ENCODE measurements at places on chromosomes 7 and 10.

- no peak for DNase-seq
Observed at GRCh38 chr7:151752816-151753595, 123.9 kb downstream of the PRKAG2 start.

DNA sequence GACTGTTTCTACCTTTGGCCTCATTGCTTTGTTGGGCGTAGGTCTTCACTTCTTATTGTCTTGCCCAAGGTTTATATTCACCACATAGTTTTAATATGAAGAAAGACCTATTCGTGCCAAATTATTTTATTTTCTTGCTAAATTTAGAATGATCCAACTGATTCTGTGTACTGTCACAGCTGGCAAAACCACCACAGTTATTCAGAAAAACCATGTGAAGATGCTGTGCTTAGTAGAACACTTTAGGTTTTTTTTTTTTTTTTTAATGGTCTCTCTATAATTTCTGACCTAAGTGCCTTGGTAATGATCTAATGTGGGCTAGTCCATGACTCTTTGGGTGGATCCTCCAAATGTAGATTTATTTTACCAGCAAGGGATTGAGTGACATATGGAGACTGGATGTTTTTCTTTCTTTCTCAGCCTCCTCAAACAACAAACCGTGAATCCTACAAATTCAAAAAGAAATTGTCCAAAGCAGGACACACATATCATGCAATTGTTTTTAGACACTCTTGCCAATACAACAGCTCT is 243.8 kb downstream of the DYNC1I1 start:
- DNase-seq: no peak

DNA sequence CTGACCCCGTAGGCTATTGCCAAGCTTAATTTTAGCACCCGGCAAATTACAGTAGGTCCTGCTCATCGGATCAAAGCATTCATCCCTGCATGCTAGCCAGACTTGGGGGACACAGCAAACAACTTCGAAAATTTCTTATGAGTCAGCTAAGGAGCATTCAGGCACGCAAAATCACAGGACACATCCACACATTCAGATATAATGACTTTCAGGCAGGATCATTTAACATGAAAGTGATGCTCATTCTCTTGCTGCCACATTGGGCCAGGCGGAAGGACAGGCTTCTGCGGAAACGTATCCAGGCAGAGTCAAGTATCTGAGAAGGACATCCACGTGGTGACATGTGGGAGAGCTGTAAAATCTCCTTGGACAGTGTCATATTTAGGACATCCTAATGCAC is 474.0 kb upstream of the NRP1 start:
- no peak for DNase-seq

DNA sequence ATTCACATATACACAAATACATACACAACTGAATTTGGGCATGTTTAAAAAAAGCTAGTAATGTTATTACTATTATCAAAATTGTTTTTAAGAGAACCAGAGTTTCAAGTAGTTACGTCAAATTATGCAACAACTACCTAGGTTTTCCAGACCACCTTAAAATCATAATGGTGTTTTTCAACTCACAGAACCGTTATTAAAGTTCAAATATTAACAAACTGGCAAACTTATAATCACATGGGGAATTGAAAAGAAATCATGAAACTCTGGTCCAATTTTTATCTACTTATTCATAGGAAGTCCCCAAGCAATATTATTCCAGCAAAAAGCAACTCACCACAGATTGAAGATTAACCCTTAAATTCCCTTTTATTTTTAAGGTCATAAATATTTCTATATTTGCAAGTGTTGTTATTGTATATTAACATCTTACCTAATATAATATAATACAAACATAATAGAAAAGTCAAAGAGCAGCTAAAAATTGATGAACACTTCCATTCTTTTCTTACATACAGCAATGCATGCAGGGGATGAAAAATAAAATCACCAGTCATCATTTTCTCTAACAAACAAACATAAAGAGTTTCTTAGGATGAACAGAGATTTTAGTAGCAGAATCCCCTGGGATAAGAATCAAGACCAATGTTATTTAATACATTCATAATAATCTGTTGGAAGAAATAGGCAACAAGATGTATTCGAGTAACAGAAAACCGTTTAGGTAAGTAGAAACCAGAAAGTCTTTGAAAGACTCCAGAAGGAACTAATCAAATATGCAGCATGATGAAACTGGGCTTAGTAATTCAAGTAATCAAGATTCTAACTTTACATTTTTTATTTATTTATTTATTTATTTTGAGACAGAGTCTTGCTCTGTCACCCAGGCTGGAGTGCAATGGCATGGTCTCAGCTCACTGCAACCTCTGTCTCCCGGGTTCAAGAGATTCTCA is 391.1 kb downstream of the PARD3 start:
- no peak for DNase-seq

DNA sequence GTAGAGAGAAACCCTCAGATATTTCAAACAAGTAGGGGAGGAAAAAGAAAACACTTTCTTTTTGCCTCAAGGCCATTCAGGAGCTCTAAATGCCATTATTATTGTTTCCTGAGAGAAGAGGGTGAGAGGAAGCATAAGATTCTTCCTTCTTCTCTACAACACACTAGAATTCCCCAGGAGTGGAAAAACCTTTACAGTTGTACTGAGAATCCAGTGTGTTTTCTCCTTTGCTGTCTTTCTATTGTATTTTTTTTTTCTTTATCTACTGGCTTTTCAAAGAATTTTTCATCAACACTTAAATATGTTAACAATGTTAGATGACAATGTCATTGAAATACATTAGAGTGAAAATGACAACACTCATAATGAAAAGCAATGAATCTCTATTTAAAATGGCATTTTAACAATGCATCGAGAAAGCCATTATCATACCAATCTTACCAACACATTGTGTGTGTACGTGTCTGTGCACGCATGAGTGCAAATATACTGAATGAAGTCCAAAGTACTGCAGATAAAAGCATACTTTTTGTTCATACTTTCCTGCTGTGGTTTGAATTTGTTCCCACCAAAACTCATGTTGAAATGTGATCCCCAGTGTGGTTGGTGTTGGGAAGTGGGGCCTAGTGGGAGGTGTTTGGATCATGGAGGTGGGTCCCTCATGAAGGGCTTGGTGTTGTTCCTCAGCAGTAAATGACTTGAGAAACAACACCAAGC is 24.2 kb upstream of the MACC1 start:
- no peak for DNase-seq

DNA sequence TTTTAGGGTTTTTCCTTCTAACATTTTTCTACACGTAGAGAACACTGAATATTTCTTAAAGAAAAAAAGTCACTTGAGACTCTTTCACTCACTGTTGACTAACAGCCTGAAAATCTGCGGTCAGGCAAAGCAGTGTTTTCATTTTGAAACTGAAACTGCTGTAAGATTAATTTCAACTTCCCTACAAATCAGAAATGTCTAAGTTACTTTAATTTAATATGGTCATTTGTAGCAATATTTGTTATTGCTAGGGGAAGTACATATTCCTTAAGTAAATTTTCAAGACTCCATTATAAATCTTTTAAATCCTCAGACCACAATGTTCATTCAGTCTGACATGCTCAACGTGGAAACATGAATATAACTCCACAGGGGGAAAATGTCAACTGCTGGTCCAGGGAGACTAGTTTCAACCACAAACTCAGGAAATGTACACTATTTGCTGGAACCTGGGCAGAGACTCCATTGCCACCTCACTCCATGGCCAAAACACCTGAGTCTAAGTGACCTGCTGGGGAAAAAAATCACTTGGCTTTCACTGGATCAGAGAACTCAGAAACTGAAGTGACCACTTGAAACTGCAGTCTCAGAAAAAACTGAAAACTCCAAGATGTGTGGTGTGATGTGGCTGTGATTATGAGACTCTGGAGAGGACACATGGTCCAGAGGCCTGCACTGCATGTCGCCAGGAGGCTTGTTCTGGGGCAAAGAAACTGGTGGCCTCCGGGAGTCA is 161.2 kb downstream of the TAX1BP1 start:
- DNase-seq: no peak

GRCh38 chr10:97821308-97822038 is 28.2 kb upstream of the GOLGA7B start:
- DNase-seq: no peak

- DNase-seq: no peak
Observed at GRCh38 chr10:16195894-16196293, 240.9 kb upstream of the PTER start.

- no peak for DNase-seq
Observed at GRCh38 chr7:124761164-124761715, 4.4 kb downstream of the GPR37 start.

GRCh38 chr10:22133749-22134624 is 83.8 kb downstream of the EBLN1 start:
- no peak for DNase-seq

Data from activated T-helper 1 cell treated with Interleukin-2 at 50 U/mL for 16 hours (primary cell).